ENCODE measurements at places on chromosomes 1 and 21.

DNA sequence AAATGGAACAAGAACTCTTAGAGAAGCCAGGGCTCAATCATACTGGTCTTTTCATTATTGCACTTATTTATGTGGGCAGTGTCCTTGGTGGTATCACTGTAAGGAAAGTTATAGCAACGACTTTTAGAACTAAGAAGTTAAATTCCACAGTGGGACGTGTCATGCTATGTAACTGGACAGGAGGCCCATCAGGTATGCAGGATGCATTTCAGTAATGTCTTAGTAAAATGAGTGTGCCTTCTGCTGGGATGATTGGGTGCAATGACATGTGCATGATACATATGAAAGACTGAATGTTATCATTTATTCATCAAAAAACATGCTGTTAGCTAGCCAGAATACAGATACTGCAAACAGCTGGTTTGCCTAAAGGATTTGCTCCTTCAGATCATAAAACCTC, 6.9 kb upstream of the ATP1B1 start:
- no peak for DNase-seq

GRCh38 chr1:234963904-234964702, 164.5 kb downstream of the TOMM20 start:
- no peak for DNase-seq

GRCh38 chr1:212002536-212002935, 32.8 kb downstream of the INTS7 start:
- no peak for DNase-seq

- no peak for DNase-seq
Observed at GRCh38 chr1:28830814-28831213, 18.8 kb downstream of the OPRD1 start.

DNA sequence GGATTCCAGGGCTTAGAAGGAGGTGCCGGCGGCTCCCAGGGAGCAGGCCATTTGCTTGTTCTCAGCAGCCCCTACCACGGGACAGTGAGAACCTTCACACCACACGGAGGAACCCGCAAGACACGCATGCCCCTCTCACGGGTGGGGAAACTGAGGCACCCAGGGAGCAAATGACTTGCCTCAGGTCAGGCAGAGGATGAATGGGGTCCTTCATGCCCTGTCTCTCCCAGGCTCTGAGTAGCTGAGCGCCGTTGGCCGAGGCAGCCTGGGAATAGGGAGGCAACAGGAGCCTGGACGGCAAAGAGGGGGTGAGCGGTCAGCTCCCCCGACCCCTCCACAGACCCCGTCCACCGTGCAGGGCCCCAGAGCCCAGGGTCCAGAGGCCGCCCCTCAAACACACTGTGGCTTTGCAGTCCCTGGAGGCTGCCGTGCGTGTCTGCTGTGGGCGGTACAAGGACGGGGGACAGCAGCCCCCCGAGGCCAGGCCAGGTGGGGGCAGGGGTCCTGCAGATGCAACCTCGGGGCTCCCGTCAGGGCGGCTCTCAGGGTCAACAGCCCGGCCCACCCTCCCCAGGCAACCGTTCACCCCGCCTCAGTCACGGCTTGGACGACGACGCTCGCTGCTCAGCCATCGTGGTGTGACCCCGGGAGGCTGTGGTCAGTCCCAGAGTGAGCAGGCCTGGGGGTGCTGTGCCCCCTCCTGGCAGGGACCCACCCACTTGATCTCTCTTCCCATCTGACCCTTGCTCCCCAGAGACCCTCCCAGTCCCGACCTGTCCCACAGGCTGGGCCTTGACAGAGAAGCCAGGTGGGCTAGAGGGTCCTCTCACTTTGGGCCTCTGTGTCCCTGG, 15.8 kb upstream of the COL6A2 start:
- no peak for DNase-seq

DNA sequence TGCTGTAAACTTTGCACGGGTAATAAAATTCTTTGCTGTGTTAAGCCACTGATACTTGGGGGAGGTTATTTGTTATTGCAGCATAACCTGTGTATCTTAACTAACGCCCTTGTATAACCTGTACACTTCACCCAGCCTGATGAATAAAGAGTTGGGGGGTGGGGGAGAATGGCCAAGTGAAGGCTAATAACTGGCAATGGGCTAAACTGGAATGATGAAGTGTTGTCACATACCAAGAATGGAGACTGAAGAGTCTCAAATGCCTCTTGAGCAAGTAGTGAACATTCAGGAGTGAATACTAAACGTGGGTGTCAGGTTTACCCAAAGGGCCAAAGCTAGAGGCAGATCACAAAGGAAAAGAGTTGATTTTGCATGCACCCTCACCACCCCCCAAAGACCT, 169.4 kb downstream of the C1orf94 start:
- DNase-seq, result no peak

DNA sequence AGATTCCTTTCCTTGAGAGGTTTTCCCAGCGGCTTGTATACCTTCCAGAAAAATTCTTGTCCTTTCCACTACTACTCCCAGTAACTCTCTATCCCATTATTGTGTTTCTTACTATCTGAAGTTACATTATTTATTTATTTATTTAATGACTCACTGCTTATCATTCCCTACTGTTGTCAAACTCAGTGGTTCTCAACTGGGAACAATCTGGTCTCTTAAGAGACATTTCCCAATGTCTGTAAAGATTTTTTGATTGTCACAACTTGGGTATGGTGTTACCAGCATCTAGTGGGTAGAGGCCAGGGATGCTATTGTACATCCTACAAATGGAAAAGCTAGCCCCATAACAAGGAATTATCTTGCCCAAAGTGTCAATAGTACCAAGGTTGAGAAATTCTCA, 771.5 kb upstream of the ADGRL2 start:
- no peak for DNase-seq

DNA sequence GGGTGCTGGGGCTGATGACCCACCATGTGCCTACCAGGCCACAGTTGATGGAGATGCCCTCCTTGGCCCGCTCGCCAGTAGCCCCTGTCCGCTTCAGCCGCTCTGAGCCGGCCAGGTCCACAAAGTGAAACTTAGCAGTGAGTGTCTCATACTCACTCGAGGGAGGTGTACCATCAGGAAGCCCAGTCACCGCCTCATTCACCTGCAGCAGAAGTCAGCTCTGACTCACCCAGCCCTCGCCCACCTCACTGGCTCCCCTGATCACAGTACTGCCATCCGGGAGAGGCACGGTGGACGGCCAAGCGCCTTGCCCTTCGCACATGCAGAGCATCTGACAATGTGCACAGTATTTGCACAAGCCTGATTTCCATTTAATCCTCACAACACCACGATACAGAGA, 18.8 kb downstream of the KIF21B start:
- no peak for DNase-seq

GRCh38 chr21:41823906-41824305, 55.2 kb downstream of the PRDM15 start:
- no peak for DNase-seq

DNA sequence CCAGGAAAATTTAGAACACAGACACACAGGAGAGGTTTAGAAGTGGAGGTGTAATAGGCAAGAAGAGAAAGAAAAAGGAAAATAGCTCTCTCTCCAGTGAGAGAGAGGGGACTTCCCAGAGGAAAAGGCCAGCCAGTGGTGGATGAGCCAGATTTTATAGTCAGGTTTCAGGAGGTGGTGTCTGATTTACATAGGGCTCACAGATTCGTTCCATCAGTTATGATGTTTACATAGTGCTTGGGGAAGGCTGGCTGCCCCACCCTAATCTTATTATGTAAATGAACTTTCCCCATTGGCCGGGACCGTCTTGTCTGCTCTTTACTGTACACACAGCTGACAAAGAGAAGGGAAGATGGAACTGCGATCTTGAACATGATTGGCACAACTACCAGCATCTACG, 797.3 kb downstream of the PLA2G4A start:
- no peak for DNase-seq

GRCh38 chr1:157166590-157166989, 28.4 kb upstream of the ETV3 start:
- no peak for DNase-seq

GRCh38 chr1:114979278-114979891, 50.2 kb upstream of the TSHB start:
- peak; percentile 43 for DNase-seq

GRCh38 chr21:45827302-45827692, 154.3 kb upstream of the COL6A1 start:
- no peak for DNase-seq

GRCh38 chr1:76827066-76827465, 40.2 kb upstream of the ST6GALNAC5 start:
- no peak for DNase-seq

- DNase-seq, result no peak
Observed at GRCh38 chr1:220579317-220579716, 51.4 kb downstream of the MARK1 start.

- no peak for DNase-seq
Observed at GRCh38 chr1:94852788-94853187, 32.6 kb downstream of the SLC44A3 start.

GRCh38 chr1:33547576-33547975, 75.1 kb downstream of the ZSCAN20 start:
- DNase-seq, result no peak

- DNase-seq, result no peak
Observed at GRCh38 chr1:30884723-30885122, 23.8 kb downstream of the SDC3 start.

- no peak for DNase-seq
Observed at GRCh38 chr1:39381839-39382238, 109.6 kb upstream of the BMP8A start.

GRCh38 chr1:181151378-181152326, 63.2 kb downstream of the IER5 start:
- DNase-seq, result no peak

- DNase-seq, result no peak
Observed at GRCh38 chr1:21492356-21492625, 16.9 kb upstream of the ALPL start.

DNA sequence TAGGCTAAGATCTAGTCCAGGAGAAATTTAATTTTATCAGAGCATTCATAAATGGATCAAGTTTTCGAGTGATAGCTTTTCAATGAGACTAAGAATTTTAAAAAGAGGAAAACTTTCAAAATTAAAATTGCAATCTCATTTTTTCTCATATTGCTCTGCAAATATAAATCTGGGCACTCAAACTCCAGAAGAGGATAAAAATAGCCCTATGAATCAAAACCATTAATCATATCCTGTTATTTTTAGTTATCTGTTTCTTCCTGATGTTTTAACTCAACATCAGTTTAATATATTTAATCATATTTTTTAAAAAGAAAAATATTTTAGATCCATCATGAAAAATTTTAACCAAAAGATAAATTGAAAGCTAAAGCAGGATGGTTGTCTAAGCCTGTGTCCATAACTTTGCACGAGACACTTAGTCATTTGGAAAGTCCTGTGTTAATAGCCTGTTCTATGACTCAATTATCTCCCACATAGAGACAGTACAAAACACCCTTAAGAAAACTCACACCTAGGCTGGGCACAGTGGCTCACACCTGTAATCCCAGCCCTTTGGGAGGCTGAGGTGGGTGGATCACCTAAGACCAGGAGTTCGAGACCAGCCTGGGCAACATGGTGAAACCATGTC, 17.1 kb upstream of the PRRC2C start:
- no peak for DNase-seq

- no peak for DNase-seq
Observed at GRCh38 chr21:42056468-42056867, 14.6 kb upstream of the UMODL1 start.

- peak; percentile 16 for DNase-seq
Observed at GRCh38 chr1:33348676-33349080, 27.8 kb upstream of the A3GALT2 start.

- no peak for DNase-seq
Observed at GRCh38 chr1:113895098-113895497, 7.7 kb upstream of the BCL2L15 start.

GRCh38 chr1:18592368-18592767, 38.3 kb upstream of the PAX7 start:
- DNase-seq, result no peak

- no peak for DNase-seq
Observed at GRCh38 chr1:12617511-12617900, 504 bp downstream of the DHRS3 start.

DNA sequence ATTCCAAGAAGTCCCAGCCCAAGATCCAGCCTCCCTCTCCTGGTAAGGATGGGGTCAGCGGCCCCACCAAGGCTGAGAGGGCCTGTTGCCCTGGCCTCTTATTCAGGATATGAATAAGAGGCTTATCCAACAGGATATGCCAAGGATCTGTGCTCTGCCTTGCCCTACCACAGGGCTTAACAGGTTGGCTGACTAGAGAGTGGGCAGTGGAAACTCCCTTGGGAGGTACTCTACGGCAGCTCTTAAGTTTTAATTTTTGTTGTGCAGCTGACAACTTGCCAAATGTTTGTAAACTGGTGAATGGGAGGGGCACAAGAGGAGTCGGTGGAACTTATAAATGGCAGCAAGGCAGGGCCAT, 16.5 kb upstream of the PIGV start:
- no peak for DNase-seq

- DNase-seq, result no peak
Observed at GRCh38 chr21:14677639-14678179, 131.6 kb upstream of the SAMSN1 start.

DNA sequence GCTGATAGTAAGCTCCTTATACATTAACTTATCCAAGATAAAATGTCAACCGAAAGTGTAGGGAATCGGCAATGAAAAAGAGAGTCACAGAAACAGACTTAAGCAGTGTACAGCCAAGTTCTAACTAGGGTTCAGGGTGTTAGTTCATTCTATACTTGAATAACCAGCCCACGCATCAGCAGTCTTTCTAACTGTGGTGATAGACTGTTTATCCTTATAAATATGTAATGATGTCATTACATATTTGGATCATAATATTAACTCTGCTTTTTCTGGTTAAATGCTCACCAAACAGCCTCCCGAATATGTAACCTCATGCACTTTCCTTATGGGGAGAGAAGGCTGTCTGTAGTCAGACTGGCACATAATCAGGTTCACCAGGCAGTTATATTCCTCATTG, 11.0 kb downstream of the HMCN1 start:
- no peak for DNase-seq

DNA sequence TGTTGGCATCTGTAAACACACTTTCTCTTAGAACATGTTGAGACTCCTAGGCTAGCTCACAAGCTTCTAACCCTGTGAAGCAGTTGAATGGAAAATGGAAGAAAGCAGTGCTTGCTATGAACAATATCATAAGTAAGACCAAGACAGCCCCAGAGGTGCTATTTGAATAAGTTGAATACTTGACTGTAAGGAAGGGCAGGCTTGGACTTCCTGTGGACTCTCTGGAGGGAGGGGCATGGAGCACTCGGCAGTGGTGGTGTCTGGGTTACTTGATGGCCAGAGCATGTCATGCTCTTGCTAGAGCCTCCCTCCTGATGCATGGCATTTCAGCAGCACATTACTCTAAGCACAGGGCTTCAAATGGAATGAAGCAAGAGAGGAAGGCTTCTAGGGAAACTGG, 60.0 kb downstream of the MRPS6 start:
- DNase-seq, result no peak

- no peak for DNase-seq
Observed at GRCh38 chr1:84143796-84144565, at the start of gene PRKACB. Gene PRKACB, plus strand, starts transcription at chr1:84144271. Its CDS starts 91 bp downstream, at chr1:84144362.

- DNase-seq, result no peak
Observed at GRCh38 chr21:44718571-44718970, 7.2 kb upstream of the TSPEAR start.

DNA sequence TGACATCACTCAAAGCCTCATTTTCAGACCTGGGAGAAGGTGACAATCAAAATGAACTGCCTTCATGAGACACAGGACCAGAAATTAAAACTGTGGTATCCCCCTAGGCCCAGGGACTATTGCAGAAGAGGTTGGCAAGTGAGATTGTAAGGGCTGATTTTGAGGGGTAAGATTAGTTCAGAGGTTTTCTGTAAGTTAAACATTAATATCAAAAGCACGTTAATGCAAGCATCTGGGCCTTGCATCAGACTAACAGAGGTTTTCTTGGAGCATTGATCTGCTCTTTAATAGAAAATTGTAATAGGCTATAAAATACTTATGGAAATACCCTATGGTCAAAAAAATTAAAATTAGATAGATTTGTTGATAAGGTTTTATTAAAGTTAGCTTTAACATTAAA, 14.6 kb upstream of the GBP4 start:
- no peak for DNase-seq

Measured in stimulated activated CD8-positive, alpha-beta memory T cell treated with anti-CD3 and anti-CD28 coated beads, Interleukin-7, amount 100 ng/mL, for 4 hours (primary cell).